Muscle of leg (tissue), 16 donors: ENCODE measurements at places on chromosomes 16 and 17. TPM values are rescaled to one million over a fixed set of nuclear protein-coding genes. Genes with fewer than 3 reads are reported as not detected.
A peak's percentile ranks its signal among the peaks of the same experiment; 100 is the strongest.

Gene BAIAP3
- 0.58 TPM for total RNA-seq

Gene PRRT2
- total RNA-seq = 8.3 TPM

GRCh38 chr16:50338371-50339231, 30.2 kb downstream of the BRD7 start:
- no peak overlapping the region for H3K27ac ChIP-seq
- H3K36me3 ChIP-seq = peaks cover 20% of the 10 kb centered on the region
- no peaks in the 10 kb centered on the region for H3K4me1 ChIP-seq
- no peak overlapping the region for H3K4me3 ChIP-seq
- no peak for DNase-seq
- no peaks in the 10 kb centered on the region for H3K27me3 ChIP-seq

- H3K36me3 ChIP-seq = no peaks in the 10 kb centered on the region
- H3K27ac ChIP-seq = no peak overlapping the region
These were observed 6.6 kb downstream of the TMEM114 start for GRCh38 chr16:8583732-8584131.

- H3K4me3 ChIP-seq = no peak overlapping the region
- H3K36me3 ChIP-seq = no peaks in the 10 kb centered on the region
- H3K27me3 ChIP-seq = peaks cover 5% of the 10 kb centered on the region
- DNase-seq = no peak
- H3K27ac ChIP-seq = no peak overlapping the region
- no peaks in the 10 kb centered on the region for H3K4me1 ChIP-seq
These were observed 2.0 kb upstream of the KRTAP2-3 start for GRCh38 chr17:41061964-41062363.

DNA sequence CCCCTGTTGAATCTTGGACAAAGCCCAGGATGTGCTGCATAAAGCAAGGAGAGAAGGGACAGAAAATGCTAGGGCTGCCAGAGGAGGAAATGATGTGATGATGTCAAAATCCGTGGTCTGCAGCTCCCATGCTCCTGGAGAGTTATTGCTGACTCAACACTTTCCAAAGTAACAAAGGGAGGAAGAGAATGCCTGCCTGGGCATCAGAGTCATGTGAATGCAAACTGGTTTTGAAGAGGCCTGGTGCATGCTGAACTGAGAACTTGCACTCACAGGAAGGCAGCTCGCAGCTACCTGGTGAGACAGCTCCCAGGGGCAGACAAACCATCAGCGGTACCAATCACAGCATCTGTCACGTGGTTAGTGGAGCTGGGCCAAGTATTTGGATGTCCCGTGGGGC, 2.8 kb downstream of the MARVELD3 start:
- peaks cover 49% of the 10 kb centered on the region for H3K27me3 ChIP-seq
- H3K27ac ChIP-seq = no peak overlapping the region
- H3K4me3 ChIP-seq = no peak overlapping the region
- peak; percentile 30 for DNase-seq

DNA sequence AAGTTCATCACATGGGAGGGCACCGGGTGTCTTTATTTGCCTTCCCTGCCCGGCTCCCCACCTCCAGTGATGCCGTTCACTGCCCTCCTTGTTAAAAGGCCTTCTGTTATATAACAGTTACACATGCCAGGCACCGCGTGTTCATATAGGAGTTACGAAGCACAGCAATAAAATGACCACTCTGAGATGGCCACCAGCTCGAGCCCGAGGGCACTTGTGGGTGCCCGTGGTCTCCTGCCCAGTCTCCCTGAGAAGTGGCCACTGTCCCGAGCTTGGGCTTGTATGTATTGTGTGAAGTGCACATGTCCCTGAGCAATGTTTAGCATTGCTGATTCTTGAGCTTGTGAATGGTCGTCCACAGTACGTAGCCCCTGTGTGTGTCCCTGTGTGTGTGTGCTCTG, 355.6 kb downstream of the SEC14L1 start:
- no peak overlapping the region for H3K27ac ChIP-seq
- H3K4me1 ChIP-seq = peaks cover 13% of the 10 kb centered on the region

- no peak overlapping the region for H3K27ac ChIP-seq
- H3K27me3 ChIP-seq = peaks cover 2% of the 10 kb centered on the region
- no peak overlapping the region for H3K4me3 ChIP-seq
- H3K4me1 ChIP-seq = peaks cover 2% of the 10 kb centered on the region
These were observed 14.8 kb downstream of the SCGB1C2 start for GRCh38 chr17:151886-152859.

DNA sequence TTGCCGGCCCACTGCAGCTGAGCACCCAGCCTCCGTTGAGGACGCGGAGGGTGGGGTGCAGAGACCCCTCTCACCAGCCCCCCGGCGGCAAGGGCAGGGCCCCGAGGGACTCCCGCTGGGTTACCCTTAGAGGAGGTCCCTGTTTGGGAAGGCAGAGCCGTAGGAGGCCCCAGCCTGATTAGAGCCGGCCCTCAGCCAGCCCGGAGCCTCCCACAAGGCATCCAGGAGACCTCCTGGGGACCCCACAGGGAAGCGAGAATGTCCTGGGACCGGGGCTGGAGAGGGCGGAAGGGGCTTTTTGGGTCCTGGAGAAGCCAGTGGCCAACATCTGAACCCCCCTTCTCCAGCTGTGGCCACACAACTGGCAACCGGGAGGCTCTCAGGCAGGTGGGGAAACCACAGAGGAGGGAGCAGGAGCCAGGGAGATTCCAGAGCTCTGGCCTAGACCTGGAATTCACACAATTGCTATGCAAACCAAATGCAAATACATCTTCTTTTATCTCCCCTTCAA, 21.7 kb upstream of the SP6 start:
- peak; percentile 38 for DNase-seq
- H3K27ac ChIP-seq = no peak overlapping the region
- H3K36me3 ChIP-seq = no peaks in the 10 kb centered on the region
- H3K4me3 ChIP-seq = no peak overlapping the region

- H3K27me3 ChIP-seq = peaks cover 5% of the 10 kb centered on the region
- no peaks in the 10 kb centered on the region for H3K36me3 ChIP-seq
- DNase-seq = no peak
These were observed 5.8 kb upstream of the CCDC182 start for GRCh38 chr17:57750895-57751294.

DNA sequence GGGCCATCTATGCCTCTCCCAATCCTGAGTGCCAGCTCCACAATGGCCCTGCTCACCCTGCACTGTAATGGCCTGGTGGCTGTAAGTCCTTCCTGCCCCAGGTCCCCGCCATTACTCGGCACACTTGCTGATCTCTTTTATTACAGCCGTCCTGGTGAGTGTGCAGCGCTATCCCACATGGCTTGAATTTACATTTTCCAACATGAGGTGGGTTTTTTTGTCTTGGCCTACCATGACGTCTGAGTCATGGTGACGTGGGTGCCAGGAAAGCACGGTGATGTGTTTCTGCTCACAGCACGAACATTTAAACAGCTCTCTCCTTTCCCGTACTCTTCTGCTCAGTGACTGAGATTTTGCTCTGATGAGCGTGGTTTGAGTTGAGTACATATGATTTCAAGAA, 55.2 kb upstream of the FOXF1 start:
- no peaks in the 10 kb centered on the region for H3K36me3 ChIP-seq
- no peak overlapping the region for H3K27ac ChIP-seq
- no peaks in the 10 kb centered on the region for H3K4me1 ChIP-seq
- peaks cover 62% of the 10 kb centered on the region for H3K27me3 ChIP-seq

DNA sequence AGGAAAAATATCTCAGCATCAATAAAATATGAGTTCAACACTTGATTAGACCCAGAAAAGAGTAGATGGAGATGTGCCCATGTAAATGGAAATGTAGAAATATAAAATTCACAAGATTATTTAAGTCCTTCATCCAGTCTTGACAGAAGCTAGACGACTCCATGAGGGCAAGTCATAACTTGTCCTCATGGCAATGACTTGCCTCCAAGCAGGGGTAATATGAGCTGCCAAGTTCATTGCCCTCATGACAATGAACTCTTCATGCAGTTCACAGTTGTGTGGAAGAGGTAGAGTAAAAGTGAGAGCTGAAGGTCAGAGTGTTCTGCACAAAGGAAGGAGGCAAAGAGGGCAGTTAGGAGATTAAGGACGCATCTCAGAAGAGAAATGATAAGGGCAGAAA, 22.3 kb downstream of the CDH11 start:
- DNase-seq = no peak
- no peaks in the 10 kb centered on the region for H3K27me3 ChIP-seq
- H3K36me3 ChIP-seq = no peaks in the 10 kb centered on the region
- H3K27ac ChIP-seq = no peak overlapping the region
- no peak overlapping the region for H3K4me3 ChIP-seq
